RPMI7951 (cell line): ENCODE measurements at places on chromosomes 11 and 22. TPM values are rescaled to one million over a fixed set of nuclear protein-coding genes. Genes with fewer than 3 reads are reported as not detected.
A peak's percentile ranks its signal among the peaks of the same experiment; 100 is the strongest.

- DNase-seq, result no peak
These were observed 1.3 kb downstream of the ACTN3 start for GRCh38 chr11:66548041-66548440.

The DCHS1 gene
- total RNA-seq, result 3.8 and 4.3 TPM in 2 replicates

The KCNJ1 gene
- total RNA-seq, result not detected in 2 replicates

DNA sequence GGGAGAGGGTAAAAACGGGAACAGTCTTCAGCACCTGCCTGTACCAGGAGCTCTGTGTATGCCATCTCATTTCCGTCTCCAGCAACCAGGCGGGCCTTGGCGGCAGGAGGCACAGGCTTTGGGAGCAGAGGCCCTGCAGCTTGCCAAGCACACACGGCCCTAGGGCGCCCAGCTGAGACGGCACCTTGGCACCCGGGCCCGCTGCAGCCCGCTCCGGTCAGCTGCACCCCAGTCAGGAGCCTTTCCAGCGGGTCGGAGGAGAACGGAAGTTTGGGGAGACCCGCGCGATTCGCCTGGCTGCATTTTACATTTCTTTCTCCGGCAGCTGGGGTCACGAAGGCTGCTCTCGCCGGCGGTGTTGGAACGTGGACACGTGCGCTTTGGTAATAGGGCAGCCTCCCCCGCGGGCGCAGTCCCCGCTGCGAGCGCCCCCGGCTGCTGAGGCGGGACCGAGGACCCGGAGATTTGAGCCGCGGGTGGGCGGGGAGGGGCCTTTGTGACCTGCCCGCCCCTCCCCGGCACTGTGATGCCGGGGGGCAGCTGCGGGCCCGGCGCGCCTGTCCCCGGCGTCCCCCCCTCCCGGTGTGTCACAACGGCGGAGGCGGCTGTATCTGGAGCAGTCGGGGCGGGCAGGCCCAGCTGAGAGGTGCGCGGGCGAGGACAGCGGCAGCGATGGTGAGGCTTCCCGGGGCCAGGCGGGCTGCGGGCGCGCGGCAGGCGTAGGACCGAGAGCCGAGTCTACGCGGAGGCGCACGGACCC is at the start of gene TUBA8:
Gene TUBA8, plus strand, starts transcription at position 616 of the 760 bp plus-strand sequence. Its CDS starts 57 bp downstream, at position 673.
- peak; percentile 17 for DNase-seq

DNA sequence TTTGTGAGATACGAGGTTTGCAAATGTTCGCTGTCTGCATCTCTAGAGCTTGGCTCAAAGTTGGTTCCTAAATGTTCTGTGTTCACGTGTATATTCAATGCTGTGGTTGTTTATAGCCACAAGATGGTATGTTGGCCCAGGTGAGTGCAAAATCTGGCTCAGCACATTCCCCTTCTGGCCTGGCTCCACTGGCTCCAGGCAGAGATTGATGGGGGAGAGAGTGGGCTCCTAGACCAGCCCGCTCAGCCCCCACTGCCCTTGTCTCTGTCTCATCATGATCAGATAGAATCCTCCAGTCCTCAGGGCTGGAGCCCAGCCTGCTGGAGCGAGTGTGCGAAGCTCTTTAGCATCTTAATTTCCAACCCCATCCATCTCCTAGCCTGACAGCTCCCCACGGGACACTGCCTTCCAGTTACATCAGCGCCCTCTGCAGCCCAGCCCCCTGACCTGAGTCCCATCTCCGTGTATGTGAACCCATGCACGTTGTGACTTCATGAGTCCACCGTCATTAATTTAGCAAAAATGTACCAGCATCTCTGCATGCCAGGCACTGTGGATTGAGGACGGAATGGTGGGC is 2.0 kb downstream of the P2RX3 start:
- peak; percentile 36 for DNase-seq

DNA sequence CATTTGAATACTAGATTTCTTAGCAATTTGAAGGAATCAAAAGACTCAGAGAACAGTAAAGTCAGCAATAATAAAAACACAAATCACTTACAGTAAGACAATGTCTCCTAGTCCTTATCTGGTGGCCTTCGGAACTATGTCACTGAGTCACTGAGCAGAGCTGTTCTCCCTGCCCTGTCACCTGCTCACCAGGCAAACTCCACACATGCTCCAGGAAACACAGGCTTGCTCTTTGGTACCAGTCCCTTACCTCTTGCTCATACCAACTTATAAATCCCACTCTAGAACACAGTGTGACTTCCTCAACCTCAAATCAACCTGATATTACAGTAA is 81.1 kb upstream of the CHRM4 start:
- DNase-seq, result no peak

The NCAM1 gene
- total RNA-seq, result 69.3 and 75.7 TPM in 2 replicates

The FAM83F gene
- total RNA-seq, result 0.10 TPM in 1 of 2 replicates, not detected in the other

DNA sequence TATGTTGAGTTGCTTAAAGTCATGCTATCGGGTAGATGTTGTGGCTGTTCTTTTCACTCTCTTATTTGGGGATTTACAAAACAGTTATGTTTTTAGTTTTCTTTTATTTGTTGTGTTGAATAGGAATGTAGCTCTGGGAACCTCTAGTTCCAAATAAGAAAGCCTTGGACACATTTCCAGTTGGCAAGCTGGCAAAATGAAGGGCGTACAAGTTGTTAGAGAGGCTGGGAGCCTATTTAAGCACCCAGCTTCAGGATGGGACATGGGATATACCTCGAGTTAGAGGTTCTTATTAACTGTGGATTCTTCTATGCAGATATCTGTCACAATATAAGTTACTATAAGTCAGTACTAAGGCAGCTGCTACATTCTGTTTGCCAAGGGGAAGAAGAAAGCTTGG is 22.8 kb downstream of the PPARA start:
- DNase-seq, result no peak

DNA sequence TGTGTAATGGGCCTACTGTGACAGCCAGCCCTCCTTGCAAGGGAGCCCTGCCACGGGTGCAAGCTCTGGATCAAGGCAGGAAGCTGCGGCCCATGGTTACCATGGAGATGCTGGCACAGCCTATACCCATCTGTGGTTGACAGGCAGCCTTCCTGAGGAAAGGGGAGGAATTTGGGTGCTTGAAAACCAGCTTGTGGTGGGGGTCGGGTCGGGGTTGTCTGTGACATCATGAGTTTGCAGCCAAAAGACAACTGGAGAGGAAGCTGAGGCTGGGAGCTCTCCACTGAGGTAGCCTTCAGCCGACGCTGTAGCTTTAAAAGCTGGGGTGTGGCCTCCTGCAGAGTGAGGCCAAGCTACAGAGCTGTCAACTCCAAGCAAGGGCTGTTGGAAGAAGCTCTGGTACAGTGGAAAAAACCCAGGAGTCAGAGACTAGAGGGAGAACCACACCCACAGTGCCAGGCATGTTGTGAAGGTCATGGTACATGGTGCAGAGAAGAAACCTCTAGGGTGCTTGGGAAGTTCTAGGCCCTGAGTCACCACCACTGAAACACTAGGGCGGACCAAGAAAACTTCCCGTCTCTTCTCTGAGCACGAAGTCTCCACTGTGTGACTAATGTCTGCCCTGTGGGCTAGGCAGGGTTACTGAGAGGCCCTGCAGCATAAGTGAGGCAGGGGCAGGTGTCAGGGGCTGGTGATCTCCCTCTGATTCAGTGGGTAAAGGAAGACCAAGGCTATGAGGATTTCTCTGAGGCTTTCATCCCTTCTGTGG is 10.8 kb upstream of the LDHA start:
- DNase-seq, result peak; percentile 99

The GP1BB gene
- 0.78 TPM in 1 of 2 replicates, not detected in the other for total RNA-seq

DNA sequence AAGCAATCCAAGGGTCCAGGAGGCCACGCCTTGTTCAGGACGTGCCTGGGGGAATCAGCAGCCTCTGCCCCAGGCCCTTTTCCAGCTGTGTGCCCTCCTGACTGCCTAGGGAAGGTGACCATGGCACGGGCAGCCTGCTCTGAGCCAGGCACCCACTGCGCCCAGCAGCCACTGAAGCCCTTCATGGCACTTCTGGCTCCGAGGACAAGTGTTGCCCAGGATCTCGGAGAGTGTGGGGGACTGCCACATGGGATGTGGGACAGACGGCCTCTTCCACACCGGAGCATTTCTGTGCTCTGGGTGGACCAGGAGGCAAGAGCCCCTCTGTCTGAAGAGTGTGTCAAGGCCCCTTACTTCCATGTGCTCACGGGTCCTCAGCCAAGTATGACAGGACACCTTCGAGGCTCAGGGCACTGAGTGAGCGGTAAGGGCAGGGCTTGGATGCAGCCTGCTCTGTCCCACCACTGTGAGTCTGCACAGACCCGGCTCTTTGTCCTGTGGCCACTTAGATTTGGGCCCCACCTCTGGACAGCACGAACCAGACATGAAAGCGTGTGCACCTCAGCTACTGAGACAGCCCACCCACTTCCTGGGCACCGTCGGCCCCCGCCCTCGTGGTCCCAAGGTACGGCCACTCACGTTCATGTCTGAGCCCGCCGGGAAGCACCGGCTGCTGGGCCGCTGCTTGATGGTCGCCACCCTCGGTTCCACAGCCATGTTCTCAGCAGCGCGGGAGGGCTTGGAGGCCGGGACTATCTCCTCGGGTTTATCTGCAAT is 93.6 kb downstream of the CTTN start:
- DNase-seq, result no peak
